ENCODE measurements at places on chromosomes 1 and 21.
A peak's percentile ranks its signal among the peaks of the same experiment; 100 is the strongest.

DNA sequence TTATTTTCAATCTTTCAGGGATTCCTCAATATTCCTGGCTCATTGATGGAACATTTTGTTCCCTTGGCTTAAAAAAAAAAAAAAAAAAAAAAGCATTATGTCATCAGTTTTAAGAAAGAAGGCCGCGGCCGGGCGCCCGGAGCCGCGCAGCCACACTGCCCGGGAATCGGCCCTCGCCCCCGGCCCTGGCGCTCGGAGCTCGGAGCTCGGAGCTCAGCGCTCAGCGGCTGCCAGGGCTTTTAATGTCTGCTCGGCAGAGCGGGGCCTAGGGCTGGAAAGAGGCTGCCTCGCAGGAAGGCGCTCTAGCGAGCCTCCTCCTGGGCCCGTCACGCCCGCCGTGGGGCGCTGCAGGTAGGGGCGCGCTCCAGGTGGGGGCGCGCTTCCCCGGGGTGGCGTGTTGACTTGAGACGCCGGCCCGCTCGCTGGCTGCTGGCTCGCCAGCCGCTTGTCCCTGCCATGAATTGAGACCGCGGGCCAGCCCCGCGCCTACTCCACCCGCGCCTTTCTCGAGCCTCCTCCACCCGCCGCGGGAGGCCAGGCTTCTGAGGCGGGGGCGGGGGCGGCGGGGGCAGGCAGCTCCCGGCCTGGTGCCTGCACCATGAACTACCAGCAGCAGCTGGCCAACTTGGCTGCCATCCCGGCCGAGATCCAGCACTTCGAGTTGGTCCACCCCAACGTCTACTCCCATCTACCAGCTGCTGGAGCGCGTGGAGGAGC is 5.4 kb upstream of the TDRD5 start:
- no peak for DNase-seq

- DNase-seq, result no peak
Observed at GRCh38 chr1:86868477-86868876, 45.4 kb downstream of the SELENOF start.

- DNase-seq, result no peak
Observed at GRCh38 chr1:214640431-214641213, 37.6 kb downstream of the CENPF start.

GRCh38 chr21:15274701-15275485 is 210.1 kb upstream of the NRIP1 start:
- DNase-seq, result peak; percentile 5

DNA sequence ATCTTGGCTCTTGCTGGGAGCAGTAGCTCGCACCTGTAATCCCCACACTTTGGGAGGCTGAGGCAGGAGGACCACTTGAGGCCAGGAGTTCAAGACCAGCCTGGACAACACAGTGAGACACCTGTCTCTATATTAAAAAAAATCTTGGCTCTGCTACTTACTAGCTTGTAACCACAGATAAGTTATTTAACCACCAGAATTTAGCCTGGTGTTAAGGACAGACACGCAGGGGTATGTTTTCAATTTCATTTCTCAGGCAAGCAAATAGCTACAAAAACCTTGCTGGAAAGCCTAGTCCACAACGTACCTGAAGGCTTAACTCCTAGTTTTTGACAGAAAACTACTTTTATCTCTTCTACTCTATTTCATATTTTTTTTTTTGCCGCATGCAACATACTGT is 24.8 kb upstream of the GFI1 start:
- DNase-seq, result no peak

DNA sequence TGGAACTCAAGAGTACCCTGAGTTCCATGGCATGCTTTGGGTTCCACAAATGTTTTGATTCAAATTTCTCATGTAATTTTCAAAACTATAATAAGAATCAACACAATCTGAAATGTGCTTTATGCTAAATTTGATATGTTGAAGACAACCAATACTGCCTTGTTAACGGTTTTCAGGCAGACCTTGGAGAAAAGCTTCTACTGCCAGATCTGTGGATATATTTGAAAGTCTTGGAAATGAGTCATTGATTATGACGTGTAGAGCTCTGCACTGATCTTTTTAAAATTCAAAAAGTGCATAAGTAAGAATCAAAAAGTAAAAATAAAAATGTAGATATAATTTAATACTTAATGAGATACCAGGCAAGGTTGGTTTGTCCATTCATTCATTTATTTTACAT is 74.0 kb upstream of the TNR start:
- no peak for DNase-seq

Measured in Kasumi-1 (cell line).